Urothelium cell line (cell line): ENCODE measurements at places on chromosomes 7 and 10.
A peak's percentile ranks its signal among the peaks of the same experiment; 100 is the strongest.

GRCh38 chr10:96441987-96442643 is 71.6 kb downstream of the TLL2 start:
- DNase-seq: no peak

DNA sequence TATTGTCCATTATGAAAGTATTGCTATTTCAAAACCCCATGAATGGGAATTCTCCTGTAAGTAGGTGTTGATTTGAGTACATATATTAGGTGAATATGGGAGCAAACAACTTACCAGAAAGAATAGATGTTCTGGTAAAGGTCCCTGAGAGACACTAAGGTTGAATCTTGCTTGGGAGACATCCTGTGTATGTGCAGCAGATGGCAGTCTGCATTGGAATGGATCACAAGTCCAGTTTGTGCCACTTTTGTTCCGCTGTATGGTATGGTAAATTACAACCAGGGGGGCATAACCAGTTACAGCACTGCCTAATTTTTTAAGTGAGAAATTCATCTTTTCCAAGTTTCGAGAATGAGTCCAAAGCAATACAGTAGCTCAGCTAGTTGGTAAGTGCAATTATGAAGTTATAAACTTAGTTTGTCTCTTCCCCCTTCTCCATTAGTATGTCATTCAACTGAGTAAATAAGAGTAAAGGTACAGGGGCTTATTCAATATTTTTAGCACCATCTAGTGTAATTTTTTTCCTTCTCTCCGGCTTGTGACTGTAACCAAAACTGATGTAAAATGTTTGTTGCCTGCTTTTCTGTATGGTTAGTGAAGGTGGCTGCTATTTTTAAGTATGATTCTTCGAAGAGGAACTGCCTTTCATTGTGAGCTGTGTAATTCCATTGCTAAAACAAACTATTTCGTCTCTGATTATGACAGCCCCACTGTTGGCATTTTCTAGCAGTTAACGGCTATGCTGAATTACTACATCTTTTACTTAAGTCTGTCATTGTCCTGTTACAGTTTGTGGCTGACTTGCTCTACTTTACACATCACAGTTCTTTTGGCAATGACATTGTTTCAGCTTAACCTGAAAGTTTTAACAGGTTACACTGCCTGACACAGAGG is 2.8 kb downstream of the MCU start:
- peak; percentile 49 for DNase-seq

GRCh38 chr7:51313738-51314425 is 2.7 kb downstream of the COBL start:
- DNase-seq: no peak

- peak; percentile 45 for DNase-seq
These were observed 96.4 kb upstream of the ZMIZ1 start for GRCh38 chr10:78972160-78972946.

DNA sequence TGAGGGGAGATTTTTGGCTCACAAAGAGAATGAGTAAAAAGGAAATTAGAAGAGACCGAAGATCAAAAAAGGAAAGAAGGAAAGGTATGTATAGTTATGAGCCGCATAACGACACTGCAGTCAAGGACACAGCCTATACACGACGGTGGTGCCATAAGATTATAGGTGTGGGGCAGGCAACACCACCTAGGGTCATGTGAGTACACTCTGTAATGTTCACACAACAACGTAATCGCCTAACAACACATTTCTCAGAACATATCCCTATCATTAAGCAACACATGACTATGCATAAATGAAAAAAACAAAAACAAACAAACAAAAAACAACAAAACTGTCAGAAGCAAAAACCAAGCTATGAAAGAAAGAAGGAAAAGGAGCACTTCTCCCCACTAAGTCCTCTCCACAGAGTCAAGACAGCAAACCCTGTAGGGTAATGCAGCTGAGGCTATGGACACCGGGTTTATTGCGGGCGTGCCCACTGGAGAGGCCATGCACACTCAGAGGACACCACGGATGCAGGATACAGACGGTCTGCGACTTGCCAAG is 45.1 kb downstream of the PIP4K2A start:
- no peak for DNase-seq

DNA sequence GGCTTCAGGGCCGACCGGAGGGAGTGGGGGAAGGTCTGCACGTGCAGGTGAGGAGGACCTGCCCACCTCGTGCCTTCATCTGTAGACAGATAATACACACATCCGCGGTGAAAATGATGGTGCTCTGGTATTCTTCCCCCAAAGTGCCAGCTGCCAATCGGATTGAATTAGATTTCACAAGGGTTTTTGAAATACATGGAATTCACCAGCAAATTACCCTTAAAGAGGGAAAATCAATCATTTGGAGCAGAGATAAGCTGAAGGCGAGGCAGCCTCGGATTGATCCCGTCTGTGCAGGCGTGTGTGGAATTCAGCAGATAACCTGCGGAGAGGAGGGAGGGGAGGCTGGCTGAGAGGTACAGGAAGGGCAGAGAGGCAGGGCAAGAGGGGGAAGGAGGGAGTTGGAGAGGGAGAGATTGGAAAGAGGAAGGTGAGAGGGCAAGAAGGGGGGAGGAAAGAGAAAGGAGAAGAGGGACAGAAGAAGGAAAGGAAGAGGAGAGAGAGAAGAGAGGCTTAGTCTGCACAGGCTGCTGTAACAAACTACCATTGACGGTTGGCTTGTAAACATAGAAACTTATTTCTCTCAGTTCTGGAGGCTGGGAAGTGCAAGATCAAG is 84.2 kb downstream of the C10orf105 start:
- no peak for DNase-seq

DNA sequence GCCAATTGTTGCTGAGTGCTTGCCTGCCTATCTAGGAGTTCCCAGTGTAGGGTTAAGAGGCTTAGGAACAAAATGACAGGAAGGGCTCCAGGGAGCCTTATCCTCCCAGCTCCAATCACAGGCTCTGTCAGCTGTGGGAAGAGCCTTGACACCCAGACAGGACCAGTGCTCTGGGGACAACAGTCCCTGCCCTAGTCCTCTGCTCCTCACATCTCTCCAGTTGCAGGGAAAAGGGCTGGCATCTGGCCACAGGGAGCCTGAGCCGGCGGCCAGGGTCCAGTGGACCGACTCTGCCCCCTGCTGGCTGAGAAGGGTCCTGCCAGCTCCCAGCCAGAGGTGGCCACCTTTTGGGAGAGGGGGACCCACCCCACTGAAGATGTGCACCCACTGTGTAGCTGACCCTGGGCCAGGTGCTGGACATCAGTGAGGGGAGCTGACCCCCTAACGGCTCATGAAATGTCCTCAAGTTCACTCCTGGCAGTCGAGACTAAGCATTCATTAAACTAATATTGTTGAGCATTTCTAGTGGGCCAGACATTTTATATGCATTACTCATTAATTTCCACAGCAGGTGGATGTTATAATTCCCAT is 17.6 kb downstream of the DNAJB12 start:
- DNase-seq: peak; percentile 78

DNA sequence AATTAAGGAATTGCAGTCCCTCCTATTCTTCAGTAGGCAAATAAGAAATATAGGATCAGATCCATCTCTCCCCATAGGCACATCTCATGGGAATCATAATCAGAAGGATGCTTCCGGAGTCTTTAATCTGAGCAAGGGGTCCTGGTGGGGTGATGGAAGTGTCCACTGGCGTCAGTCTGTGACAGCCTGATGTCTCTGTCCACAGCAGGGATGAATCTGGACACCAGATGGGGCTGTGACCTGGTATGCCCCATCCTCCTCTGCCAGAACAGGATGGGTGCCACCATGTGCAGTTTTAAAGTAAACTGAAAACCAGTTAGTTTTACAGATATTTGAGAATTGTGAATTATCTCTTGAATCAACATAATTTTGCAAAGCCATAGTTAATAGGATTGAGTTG is 148.7 kb downstream of the C1GALT1 start:
- DNase-seq: no peak

DNA sequence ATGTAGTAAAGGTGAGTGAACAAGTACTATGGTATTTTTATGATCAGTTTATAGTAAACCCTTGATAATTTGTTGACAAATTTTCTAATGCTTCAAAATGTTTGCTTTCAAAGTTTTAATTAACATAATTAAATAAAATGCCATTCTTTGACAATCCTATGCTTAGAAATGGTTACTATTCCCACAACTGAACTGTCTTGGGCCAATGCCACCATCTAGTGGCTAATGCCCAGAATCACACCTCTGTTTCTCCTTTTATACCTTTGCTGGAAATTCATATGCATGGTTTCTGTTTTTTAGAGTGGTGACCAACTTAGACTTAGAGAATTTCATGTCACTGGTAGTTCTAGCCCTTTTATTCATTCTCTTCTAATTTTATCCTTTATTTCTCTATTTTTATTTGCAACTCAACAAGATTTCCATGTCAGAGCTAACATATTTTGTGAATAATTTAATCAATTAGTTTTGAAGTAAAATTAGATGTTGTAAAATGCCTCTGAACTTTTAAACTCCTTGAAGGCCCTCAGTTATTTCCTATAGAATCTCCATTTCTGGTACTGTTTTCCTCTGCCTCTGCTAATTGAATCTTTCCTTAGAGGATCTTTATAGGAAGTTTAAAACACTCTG is 31.1 kb downstream of the PCGF5 start:
- peak; percentile 38 for DNase-seq
